ENCODE measurements at places on chromosomes 12 and 14.

DNA sequence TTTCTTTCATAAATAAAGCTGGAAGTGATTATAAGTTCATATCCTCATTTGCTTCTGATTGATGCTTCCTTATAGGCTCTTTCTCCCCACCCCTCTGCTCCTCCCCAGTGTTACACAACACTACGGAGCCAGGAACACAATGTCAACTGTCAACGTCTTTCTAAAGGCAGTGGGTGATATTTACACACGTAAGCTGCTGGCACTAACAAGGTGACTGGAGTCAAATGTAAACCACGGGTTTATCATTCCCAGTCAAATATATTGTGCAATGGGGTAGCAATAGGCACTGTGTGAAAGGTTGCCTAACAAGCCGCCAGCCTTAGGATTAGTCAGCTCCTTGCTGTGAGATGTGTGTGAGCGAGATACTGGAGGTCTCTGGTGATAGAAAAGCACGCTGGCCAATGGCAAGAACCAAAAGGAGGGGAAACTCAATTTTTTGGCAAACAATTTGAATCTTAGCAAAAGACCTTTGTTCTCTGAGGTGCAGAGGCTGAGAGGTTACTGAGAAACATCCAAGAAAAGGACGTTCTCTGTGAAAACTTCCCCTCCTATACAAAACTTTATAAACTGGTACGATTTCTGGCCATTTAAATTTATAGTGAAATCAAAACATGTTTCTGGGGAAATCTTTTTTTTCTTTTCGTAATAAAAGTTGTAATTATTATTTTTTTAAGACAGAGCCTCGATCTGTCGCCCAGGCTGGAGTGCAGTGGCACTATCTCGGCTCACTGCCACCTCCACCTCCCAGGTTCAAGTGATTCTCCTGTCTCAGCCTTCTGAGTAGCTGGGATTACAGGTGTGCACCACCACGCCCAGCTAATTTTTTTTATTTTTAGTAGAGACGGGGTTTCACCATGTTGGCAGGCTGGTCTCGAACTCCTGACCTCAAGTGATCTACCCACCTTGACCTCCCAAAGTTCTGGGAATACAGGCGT lies 22.3 kb upstream of the HECTD1 start:
- DNase-seq: no peak

DNA sequence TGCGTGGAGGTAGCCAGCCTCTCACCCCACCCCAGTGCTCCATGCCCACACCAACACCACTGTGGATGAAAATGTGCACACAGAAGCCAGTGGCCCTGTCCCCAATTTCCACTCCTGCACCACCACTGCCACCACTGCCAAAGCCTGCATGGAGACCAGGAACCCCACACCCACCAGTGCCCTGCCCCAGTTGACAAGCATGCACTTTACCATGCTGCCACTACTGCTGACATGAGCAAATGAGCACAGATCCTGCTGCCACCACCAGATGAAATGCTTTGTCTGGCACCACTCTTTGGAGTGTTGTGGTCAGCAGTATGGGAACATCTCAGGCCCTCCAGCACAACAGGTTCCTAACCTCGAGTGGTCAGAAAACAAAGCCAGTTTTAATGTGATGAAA lies 104.1 kb downstream of the ATXN7L3B start:
- DNase-seq: no peak

DNA sequence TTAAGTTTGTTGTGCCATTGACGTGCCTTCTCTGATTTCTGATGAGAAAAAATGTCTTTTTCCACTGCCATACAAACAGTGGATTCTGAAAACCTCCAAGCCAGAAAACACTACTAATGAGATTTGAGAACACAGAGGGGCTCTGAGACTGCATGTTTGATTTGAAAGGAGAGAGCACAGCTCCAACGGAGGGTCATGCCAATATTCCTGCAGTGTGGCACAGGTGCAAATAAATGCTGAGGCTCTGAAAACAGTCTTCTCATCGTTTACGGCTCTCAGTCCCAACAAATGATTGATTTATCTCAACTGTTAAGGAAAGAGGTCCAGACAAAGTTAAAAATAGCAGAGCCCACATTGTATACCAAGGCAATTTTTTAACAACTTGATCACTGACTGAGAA lies 128.7 kb downstream of the KCNH5 start:
- DNase-seq: no peak

GRCh38 chr12:8867009-8867408 lies 44.6 kb downstream of the A2ML1 start:
- no peak for DNase-seq

GRCh38 chr12:106766393-106766826 lies 8.1 kb upstream of the RIC8B start:
- no peak for DNase-seq

GRCh38 chr14:32587461-32587860 lies 258.4 kb downstream of the AKAP6 start:
- DNase-seq: no peak

DNA sequence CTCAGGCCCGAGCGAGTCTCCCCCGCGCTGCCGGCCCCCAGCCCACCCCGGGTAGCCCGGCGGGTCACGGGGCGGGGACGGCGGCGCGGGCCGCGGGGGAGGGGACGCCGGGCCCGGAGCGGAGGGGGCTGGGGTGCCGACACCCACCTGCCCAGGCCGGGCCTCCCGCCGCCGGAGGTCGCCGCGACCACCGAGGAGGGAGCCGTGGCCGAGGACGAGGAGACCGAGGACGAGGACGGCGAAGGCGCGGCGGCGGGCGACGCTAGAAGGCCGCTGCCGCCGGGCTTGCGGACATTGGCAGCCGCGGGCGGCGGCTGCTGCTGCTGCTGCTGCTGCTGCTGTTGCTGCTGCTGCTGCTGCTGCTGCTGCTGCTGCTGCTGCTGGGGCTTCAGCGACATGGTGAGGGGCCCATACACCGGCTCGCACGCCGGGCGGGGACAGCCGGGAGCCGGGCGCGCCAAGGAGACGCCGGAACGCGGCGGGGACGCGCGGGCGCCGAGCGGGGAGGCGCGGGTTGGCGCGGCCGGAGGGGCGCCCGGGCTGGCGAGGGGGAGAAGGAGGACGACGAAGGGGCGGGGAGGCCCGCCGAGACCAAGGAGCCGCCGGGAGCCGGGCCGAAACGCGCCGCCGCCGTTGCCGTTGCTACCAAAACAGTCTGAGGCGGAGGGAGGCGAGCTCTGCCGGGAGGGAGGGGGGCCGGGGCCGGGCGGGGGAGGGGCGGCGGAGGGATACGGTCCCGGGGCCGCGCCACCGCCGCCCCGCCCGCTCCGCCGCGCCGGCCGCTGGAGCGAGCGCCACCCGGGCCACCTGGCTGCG lies at the start of gene ATXN2:
Gene ATXN2, minus strand, starts transcription at position 679 of the 816 bp plus-strand sequence. Its CDS starts 281 bp downstream, at position 398.
- DNase-seq: peak; percentile 81

GRCh38 chr12:70842136-70842535 lies 78.4 kb downstream of the PTPRR start:
- no peak for DNase-seq

DNA sequence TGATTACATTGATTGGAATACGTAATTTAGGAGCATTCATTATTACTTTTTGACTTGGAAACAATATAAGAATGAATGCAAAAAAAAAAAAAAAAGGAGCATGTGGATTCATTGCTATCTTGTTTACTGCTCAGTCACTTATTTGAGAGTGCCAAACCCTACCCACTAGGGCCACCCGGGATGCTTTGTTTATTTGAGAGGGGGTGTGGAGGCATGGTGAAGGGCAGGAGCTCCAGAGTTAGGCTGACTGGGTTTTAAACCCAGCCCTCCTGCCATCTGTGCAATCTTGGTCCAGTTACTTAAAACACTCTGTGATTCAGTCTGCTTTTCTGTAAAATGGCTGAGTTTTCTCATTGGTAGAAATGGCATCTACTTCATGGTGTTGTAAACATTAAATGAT lies 195.2 kb downstream of the RAD51B start:
- no peak for DNase-seq

DNA sequence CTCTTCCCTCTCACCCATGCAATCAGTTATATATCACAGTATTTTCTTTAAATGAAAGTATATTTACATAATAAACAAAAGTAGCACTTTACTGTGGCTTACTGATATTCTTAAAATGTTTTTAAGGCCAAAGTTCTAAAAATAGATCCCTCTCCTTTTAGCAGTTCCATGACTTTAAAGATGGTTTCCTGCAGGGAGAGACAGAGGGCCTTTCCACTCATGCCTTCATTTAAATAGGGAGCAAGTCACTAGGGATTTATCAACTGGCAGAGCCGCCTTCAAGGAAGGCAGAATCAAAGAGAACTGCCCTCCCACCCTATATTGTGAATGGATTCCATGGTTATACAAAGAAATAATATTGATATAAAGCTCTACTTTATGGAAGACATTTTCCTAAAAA lies 55.5 kb downstream of the DUSP16 start:
- no peak for DNase-seq

- DNase-seq: no peak
These were observed 240.8 kb downstream of the DACT1 start for GRCh38 chr14:58878439-58879139.

DNA sequence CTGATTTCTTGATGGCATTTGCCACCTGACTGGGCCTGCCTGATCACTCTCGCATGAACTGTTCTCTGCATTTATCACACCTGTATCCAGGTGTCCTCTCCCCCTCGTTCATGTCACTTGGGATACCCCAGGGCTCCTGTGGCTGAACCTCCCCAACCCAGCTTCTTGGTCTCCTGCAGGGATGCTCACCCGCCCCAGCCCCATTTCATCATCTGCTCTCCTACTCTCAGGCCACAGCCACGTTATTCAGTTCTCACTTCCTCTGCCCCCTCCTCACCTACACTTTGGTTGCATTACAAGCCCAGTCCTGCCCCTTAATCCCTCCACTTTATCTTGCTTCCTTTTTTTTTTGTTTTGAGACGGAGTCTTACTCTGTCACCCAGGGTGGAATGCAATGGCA lies 35.5 kb downstream of the TMBIM6 start:
- no peak for DNase-seq

GRCh38 chr12:1282670-1283315 lies 291.8 kb downstream of the ERC1 start:
- no peak for DNase-seq

DNA sequence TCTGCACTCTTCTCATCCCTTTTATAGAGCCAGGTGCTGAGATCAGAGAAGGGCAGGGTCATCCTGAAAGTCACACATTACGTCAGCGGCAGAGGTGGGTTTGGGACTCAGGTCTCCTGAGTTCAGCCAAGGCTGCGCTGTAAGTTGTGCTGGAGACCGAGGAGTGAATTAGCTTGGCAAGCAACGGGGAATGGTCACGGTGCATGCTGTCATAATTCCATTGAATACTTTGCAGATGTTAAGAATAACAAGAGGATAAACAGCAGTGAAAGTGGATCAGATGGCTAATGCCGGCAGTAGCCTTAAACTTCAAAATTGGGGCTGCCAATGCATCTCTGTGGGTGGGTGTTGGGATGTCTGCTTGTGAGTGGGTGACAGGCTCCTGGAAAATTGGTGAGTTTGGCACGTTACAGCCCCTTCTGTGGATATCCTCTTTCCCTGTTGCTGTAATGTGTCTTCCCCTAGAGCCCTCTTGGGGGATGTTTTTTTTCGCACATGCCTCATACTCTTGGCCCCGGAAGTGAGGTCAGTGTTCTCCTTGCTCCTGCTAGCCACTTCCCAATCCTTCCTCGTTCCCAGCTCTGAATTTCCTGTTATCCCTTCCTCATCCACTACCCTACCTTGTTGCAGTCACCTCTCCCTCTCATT lies 287.1 kb upstream of the SRRM4 start:
- DNase-seq: no peak

DNA sequence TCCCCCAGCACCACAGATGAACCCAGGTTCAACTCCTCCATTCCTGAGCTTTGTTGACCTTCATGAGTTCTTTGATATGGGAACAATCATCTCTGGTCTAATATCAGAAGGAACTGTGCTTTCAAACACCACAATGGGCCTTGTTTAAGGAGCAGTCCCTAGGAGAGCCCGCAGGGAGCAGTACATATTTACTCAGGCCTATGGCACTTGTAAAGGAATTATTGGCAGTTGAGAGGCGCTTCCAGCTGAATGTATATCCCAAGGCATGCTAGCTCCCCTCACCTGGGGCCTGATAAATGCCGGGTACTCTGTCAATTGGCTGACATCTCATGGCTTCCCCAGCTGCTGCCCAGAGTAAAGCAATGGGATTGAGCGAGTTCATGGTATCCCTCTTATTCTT lies 76.2 kb downstream of the ZFP36L1 start:
- DNase-seq: no peak

DNA sequence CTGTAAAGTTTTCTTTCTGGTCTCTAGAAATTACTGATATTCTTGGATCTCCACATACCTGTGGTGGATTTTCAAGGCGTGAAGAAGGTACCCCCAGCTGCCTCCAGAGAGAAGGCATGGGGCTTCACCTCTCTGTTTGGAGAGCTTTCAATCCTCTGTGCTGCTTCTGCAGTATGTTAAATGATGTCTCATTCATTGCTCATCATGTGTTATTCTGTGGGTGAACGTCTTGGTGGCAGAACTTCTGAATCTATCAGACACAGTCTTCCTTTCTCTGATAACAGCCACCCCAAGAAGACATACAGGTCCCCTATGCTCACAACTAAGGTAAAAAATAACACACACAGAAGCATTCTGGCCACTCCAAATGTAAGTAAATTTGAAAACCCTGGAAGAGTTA lies 221.3 kb upstream of the TMEM260 start:
- no peak for DNase-seq

- DNase-seq: no peak
These were observed 216.8 kb downstream of the TTC8 start for GRCh38 chr14:89041257-89041582.

- peak; percentile 12 for DNase-seq
These were observed 159.4 kb upstream of the TMTC2 start for GRCh38 chr12:82527165-82527780.

DNA sequence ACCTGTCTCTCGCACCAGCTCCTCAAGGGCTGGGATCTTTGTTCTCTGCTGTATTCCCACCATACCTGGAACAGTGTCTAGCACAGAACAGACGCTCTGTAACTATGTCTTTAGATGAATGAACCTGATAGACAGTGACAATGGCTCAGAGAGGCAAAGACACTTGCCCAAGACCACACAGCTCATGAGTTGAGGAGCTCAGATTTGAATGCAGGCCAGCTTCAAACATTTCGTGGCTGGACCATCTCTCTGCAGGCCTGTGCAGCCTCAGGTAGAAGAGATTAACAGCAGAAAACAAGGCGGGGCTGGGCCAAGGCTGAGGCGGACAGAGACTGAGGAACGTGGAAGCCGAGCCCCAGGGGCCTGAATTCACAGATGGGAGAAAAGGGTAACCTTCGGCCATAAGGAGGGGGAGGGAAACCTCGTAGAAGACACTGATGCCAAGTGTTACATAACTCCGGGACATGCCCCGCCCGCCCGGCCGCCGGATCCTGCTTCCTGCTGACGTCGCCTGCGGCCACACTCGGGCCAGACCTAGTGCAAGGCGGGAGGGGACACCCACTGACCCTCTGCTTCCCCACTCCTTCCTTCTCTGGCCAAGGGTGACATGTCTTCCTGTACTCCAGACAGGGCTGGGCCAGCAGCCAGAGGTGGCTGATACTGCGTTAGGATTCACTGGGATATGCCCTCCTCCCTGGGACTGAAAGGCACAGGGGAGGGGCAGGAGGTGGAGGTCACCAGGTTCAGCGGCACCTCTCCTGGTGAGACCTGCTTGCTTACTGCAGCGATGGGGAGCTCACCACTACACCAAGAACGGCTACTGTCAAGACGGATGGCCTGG lies 86.8 kb downstream of the RFLNA start:
- DNase-seq: no peak

GRCh38 chr12:45259675-45260074 lies 43.8 kb downstream of the ANO6 start:
- no peak for DNase-seq

All from CD4-positive, alpha-beta T cell treated with Interleukin-6 for 4 hours (primary cell).